ENCODE measurements at places on chromosomes 5 and 9.

GRCh38 chr5:157339409-157339808 is 73.5 kb downstream of the CYFIP2 start:
- DNase-seq, result no peak

- DNase-seq, result no peak
Observed at GRCh38 chr5:40399349-40399748, 280.4 kb upstream of the PTGER4 start.

GRCh38 chr9:91727316-91727861 is 222.6 kb downstream of the ROR2 start:
- DNase-seq, result peak; percentile 38

- DNase-seq, result no peak
Observed at GRCh38 chr9:32403567-32404260, 19.3 kb downstream of the ACO1 start.

DNA sequence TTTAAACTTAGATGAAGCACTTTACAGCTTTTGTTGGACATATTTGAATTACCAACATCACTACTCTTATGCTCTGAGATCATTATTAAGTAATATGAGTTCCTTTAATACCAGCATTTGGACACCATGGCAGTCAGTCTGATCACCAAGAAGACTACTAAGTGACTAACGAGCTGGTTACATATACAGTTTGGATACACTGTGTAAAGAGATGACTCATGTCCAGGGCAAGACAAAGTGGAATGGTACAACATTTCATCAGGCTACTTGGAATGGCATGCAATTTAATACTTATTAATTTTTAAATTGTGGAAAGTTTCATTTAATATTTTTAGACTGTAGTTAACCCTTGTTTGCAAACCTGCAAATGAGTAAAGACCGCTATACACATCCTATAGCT is 237.4 kb upstream of the PRDM9 start:
- DNase-seq, result no peak

GRCh38 chr5:138760448-138761110 is 7.4 kb downstream of the CTNNA1 start:
- no peak for DNase-seq

GRCh38 chr5:107674655-107675054 is 3.9 kb upstream of the EFNA5 start:
- DNase-seq, result no peak

GRCh38 chr5:108769352-108769751 is 21.7 kb downstream of the FER start:
- no peak for DNase-seq

DNA sequence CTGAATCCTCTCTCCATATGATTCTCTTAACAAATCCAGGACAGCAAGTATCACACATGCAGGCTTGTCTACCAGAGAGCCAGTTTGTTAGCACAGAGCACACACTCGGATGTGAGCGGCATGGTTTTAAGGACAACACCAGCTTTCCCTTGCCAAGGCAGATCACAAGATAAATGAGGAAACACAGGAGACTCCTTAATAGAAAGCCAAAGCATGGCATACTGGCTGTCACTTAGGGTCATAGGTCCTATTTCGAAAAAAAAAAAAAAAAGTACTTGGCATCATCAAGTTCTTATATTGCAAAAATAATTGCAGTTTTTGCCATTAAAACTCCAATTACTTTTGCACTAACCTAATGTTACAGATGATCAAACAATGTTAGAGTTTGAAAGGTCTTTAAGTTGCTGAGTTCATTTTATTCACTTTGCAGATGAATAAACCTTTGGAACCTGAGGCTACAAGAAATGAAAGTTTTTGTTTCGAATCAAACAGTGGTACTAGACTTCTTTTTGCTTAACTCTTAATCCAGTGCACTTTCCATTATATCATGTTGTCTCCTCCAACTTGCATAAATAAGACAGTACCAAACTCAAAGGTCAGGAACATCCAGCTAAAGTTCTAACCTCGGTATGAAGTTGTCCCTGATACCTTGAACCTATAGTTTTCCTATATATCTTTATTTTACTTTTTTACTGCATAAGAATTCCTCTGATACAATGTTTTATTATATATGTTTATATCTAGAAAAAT is 138.5 kb downstream of the MPDZ start:
- DNase-seq, result no peak

GRCh38 chr5:10677533-10677932 is 83.5 kb downstream of the DAP start:
- DNase-seq, result no peak

DNA sequence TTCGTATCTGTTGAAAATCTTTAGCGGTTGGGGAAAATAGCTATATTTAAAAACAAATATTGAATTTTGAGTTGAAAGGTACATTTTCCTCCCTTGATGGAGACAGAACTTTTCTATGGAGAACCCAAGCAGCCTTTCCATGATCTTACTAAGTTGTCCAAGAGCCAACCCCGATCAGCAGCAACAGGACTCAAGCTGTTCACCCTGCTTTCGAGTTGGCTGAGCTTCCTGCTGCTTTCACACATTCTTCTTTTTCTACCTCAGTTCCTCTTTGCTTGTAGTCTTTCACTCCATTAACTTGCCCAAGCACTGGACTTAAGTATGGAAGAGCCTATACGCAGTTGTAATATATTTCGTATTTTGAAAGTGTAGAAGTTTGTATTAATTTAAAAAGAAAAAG is 59.4 kb downstream of the IL6ST start:
- no peak for DNase-seq

DNA sequence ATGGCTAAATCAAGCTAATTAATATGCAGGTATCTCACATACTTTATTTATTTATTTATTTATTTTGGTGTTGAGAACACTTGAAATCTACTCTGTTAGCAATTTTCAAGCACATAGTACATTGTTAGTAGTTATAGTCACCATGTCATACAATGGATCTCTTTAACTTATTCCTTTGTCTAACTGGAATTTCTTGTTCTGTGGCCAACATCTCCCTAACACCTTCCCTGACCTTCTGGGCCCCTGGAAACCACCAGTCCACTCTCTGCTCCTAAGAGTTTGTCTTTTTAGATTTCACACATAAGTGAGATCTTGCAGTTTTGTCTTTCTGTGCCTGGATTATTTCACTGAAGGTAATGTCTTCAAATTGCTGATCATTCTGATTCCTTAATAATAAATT is 229.1 kb downstream of the SEMA5A start:
- DNase-seq, result no peak

- DNase-seq, result no peak
Observed at GRCh38 chr5:172463031-172463430, 8.7 kb upstream of the SH3PXD2B start.

GRCh38 chr5:32506201-32506661 is 61.7 kb upstream of the ZFR start:
- no peak for DNase-seq
